ENCODE measurements at places on chromosomes 11 and 22.

GRCh38 chr11:62880231-62880802 is 379 bp upstream of the SLC3A2 start:
- DNase-seq = no peak

DNA sequence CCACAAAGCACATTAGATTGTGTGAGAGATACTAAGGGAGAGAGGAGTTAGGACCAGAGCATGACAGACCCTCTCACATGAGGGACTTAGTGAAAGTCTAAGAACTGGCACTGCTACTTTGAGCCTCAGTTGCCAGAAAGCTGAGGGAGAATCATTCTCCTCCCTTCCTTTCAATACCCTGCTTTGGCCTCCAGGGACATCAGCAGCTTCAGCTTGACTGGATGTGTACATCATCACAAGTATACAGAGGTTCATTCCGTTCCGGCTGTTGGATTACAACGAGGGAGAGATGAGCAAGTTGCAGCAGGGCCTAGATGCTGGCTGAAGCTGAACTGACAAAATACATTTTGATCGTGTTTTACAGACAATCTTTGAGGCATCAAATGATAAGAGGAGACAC is 15.7 kb upstream of the ANO5 start:
- peak; percentile 22 for DNase-seq

GRCh38 chr11:74341921-74342320 is 30.5 kb upstream of the P4HA3 start:
- DNase-seq = no peak

DNA sequence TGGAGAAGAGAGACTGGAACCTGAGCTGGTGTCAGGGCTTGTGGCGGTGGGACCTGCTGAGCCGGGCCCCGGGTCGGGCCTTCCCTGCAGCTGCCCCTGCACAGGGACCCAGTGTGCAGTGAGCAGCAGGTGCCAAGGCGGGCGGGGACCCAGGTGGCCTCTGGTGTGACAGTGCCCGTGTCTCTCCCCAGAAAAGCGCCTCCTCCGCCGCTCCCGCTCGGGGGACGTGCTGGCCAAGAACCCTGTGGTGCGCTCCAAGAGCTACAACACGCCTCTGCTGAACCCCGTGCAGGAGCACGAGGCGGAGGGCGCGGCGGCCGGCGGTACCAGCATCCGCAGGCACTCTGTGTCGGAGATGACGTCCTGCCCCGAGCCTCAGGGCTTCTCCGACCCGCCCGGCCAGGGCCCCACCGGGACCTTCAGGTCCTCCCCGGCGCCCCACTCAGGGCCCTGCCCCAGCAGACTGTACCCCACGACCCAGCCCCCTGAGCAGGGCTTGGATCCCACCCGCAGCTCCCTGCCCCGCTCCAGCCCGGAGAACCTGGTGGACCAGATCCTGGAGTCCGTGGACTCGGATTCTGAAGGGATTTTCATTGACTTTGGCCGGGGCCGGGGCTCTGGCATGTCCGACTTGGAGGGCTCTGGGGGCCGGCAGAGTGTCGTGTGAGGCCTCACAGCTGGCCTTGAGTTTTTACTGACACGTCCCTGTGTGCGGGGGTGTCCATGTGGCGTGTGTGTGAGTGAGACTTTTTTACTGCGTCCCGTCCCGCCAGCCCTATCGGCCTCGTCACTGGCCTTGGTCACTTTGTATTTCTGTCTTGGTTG is 15.6 kb upstream of the ARHGAP8 start:
- no peak for DNase-seq

GRCh38 chr11:122663764-122664163 is 8.2 kb downstream of the UBASH3B start:
- DNase-seq = no peak

- DNase-seq = no peak
Measured at GRCh38 chr11:35488117-35488516, 37.3 kb downstream of the PAMR1 start.

- DNase-seq = no peak
Measured at GRCh38 chr11:27237643-27238042, 125.4 kb downstream of the CCDC34 start.

GRCh38 chr11:67352546-67353316 is 615 bp downstream of the POLD4 start:
- DNase-seq = no peak

- no peak for DNase-seq
Measured at GRCh38 chr11:1392561-1392960, 2.8 kb downstream of the BRSK2 start.

DNA sequence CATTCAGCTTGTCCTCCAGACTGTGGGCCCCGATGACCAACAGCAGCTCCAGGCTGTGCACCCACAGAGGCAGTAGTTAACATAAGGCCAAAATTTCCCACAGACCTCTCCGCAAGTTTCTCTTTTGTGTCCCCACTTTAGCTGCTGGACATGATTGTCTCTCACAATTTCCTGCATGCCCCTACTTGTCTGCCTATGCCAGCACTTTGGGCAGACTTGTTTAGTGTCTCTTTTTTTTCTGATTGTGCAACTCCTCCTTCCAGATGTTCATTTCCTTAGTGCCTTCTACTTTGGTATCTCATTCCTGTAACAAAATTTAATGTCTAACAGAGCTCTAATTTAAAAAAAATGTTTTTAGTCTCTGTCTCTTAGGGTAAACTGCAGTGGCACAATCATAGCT is 23.8 kb upstream of the SCN3B start:
- DNase-seq = no peak

- no peak for DNase-seq
Measured at GRCh38 chr11:93737904-93738612, 3.2 kb downstream of the TAF1D start.

- DNase-seq = no peak
Measured at GRCh38 chr11:123770712-123771111, 16.4 kb upstream of the OR6X1 start.

DNA sequence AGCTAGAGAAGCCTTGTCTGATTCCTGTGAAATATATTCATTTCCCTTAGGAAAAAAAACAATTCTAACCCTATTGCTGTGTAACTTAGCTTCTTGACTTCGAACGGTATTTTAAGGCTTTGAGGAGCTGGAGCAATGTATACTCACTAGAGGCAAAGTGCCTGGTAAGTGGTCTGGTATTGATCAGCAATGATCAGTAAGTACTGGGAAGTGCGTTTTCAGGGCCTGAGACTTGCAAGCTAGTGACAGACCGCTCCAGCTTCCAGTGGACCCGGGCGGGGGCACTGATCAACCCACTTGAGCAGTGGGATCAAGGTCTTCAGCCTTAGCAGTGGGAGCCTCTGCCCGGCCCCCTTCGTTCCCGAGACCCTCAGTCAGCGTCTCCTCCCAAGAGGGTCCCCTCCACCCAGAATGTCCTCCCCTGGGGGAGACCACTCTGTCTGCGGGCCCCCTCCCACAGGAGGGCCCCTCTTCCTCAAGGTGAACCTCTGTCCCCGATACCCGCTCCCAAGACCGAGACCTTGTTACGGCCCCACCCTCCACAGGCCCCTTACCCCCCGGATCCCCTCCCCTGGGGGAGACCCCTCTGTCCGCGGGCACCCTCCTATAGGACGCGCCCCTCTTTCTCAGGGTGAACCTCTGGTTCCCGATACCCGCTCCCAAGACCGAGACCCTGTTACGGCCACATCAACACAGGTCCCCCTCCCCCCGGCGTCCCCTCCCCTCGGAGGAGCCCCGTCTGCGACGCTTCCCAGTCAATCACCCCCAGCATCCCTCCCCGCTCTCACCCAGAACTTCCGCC is 452 bp upstream of the ATXN10 start:
- peak; percentile 13 for DNase-seq

DNA sequence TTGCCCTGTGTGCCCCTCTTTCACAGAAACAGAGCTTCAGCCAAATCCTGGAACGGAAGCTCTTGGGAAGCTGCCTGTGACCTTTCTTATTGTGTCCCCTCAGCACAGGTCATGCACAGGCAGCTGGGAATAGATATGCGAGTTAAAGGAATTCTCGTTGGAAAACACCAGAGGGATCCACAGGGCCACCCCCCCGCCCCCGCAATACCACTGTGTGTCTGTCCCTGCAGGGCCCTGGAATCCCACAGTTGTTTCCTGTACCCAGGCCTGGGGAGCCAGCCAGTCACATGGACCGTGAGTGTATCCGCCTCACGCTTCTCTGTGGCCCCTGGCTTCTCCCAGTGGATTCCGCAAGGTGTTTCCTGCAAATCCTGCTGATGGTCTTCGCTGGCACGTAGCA is 29.0 kb downstream of the TIMP3 start:
- no peak for DNase-seq

- no peak for DNase-seq
Measured at GRCh38 chr11:65947133-65947532, 1.9 kb downstream of the TSGA10IP start.

- DNase-seq = no peak
Measured at GRCh38 chr11:65953471-65953870, 8.1 kb upstream of the SART1 start.

DNA sequence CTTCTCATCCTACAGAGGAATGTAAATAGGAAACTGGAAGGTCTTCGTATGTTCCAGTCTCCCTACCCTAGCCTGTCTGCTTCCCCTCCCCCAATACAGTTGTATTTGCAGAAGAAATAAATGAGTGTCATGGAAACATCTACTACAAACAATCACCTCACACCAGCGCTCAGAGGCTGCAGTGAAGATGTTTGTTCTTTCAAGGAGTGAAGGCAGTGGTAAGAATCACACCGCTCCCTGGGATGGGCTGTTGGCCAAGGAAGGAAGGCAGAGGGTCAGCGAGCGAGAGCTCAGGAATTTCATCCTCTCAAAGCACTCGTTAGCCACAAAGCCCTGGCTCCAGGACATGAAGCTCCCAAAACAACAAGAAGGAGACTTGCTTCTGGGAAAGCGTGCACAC is 1.1 kb upstream of the IGSF9B start:
- no peak for DNase-seq

- DNase-seq = no peak
Measured at GRCh38 chr11:117187007-117187406, 8.5 kb downstream of the SIDT2 start.

- no peak for DNase-seq
Measured at GRCh38 chr11:95512682-95513081, 276.9 kb downstream of the FAM76B start.

GRCh38 chr22:17943533-17944249 is 80.7 kb downstream of the MICAL3 start:
- DNase-seq = no peak

DNA sequence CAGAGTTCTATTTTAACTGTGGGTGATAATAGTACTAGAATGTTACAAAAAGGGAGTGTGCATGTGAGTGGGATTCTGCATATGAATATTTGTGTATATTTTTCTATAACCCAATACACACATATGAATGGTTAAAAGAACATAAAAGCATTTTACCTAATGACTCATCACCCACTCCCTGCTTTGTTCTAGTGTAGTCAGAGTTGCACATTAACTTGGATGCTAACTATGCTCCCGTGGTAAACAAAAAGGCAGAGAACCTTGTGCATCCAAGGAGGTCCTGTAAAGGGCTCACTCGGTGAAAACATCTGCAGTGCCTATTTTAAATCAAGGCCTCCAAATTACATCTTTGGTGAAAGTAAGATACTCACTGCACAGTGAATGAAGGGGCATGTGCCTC is 1289.4 kb downstream of the LRRC4C start:
- DNase-seq = no peak

GRCh38 chr11:47268448-47269001 is 1.4 kb upstream of the MADD start:
- DNase-seq = no peak

- no peak for DNase-seq
Measured at GRCh38 chr22:41094041-41094593, 1.7 kb downstream of the EP300 start.

DNA sequence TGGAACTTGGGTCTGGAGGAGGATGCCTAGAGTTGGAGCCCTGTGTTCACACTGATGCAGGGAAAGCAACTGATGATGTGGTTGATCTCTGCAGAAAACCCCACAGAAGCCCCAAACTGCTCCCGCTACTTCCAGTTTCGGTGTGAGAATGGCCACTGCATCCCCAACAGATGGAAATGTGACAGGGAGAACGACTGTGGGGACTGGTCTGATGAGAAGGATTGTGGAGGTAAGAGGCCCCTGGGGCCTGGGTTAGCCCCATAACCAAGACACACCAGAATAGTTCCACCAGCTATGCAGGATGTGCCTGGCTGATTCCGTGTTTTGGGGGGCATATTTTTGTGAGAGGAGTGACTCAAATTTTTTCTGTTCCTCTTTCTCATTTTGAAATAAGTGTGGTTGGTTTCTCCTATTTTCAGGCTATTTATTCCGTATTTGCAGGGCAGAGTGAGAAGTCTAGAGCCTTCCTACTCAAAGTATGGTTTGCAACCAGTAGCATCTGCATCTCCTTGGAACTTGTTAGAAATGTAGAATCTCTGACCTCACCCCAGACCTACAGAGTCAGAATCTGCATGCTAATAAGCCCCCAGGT is 137.3 kb upstream of the SORL1-AS1 start:
- no peak for DNase-seq

GRCh38 chr11:117908959-117909610 is 20.1 kb downstream of the TMPRSS13 start:
- DNase-seq = no peak

GRCh38 chr11:1782031-1782590 is 18.4 kb upstream of the CTSD start:
- DNase-seq = no peak

DNA sequence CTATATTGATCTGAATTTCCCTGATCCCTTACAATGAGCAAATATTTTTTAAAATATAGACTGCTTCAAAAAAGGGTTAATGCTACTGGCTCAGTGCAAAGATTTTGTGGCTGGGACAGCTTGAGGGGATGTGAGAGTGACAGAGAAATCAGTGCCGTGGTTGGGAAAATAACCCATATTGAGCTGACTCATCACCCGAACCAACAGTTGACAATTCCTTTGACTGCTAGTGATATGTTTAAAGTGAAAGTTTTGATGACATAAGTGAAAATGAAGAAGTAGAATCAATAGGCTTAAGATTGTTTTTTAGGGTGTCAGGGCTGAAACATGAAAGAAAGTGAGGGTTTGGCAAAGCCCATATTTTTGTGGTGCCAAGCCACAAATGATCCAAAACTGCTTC is 257.1 kb upstream of the TENM4 start:
- DNase-seq = no peak

DNA sequence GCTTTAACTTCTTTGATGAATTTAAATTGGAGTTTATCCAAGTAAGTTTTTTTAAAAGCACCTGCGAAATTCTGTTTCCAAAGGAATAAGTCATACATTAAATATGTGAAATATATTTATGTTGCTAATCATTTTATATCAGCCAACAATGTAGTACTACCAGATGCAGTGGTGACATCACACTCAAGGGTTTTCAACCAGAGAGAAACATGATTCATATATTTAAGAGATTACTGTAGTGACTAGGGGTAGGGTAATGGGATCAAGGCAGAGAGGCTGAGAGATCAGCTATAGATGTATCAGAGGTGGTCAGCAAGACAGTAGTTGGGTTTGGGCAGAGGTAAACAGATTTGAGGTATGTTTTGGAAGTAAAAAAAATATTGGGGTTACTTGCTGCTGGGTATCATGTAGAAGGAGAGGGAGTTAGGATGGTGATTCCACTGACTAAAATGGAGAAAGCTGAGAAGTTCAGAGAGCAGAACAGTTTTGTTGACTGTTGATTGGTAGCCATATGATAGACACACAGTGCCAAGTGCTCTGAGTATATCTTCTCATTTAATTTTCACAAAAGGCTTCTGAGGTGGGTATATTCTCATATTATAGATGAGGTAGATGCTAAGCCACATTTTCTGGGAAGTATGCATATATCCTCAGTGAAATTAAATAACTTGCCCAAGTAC is 39.4 kb downstream of the CEP57 start:
- DNase-seq = no peak
